ENCODE measurements at places on chromosomes 11 and 22.

- DNase-seq = no peak
Observed at GRCh38 chr22:38427940-38428339, 27.1 kb downstream of the KCNJ4 start.

DNA sequence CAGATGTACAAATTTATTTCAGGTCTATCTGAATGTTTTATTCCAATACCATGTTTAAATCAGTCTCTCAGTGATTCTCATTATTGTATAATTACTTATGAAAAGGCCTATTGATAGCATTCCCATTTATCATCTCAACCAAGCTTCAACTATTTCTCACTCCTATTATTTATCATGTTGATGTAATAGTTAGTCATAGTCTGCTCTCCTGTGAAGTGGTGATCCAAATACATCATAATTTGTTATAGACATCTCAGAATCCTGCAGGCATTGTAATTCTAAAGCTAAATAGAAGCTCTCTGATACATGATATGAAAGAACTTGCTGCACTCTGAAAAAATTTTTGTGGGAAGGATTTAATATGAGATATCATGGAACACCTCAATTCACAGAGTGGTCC is 21.8 kb upstream of the OR8G1 start:
- DNase-seq = no peak

DNA sequence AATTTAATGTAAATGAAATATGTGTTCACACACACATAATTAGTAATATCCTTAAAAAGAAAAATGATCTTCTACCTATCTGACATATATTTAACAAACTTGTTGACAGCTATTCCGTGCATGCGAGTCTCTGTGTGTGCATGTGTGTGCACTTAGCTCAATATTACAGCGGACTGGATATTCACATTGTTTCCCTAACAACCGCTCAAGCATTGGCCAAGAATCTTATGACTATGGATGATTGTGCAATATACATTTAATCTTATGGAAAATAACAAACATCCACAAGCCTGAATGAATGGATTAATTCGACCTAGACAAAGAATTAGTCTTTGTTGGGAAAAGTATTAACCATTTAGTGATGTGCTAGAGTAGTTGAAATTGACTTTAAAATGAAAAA is 1078.6 kb downstream of the LRRC4C start:
- DNase-seq = no peak

DNA sequence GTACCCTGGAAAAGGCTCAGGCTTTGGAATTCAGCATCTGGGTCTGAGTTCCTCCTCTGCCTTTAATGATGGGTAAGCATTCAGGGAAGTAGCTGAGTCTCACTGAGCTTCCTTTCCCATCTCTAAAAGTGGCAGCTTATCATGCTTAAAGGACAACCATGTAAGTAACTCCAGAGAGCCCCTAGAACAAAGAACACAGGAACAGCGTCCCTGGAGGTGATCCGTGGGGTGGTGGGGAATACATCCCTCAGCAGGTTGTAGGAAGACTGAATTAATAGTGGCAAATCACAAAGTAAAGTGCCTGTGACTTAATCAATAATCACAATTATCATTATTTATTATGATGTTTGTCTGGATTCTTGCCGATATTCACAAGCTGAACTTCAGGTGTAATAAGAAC is 114.7 kb upstream of the ISX start:
- no peak for DNase-seq

- DNase-seq = no peak
Observed at GRCh38 chr11:130945896-130946295, 29.6 kb upstream of the SNX19 start.

GRCh38 chr22:29081517-29082236 is 8.8 kb downstream of the KREMEN1 start:
- no peak for DNase-seq

DNA sequence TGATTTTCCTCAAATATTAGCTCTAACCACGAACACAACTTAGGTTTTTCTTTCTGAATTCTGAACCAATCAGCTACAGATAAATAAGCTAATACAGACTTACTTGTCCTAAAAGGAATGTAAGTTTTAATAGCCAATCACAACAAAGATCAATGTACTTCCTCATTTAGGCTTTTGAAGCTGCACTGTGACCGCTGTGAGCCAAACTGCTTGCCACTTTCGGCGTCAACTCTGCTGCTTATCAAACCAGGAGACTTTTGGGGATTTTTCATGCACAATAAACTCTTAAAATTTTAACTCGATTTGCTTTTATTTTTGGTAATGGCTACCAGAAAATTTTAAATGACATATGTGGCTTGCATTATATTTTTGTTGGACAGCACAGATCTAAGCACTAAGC is 92.5 kb downstream of the TMPRSS5 start:
- no peak for DNase-seq

All from cerebellar cortex (tissue), 1 donor.